Occipital lobe (tissue), 3 donors: ENCODE measurements at places on chromosomes 5 and 9.

DNA sequence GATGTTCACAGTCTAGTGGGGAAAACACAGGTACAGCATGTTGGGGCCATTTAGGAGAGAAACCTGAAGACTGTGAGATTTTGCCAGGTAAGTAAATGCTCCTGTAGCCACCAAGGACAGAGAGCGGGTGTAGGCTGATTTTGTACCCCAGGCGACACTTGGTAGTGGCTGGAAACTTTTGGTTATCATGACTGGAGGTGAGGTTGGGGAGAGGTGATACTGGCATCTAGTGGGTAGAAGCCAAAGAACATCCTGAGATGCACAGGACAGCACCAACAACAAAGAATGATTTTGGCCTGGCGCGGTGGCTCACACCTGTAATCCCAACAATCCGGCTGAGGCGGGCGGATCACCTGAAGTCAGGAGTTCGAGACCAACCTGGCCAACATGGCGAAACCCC is 38.8 kb upstream of the PWWP2A start:
- DNase-seq, result no peak

DNA sequence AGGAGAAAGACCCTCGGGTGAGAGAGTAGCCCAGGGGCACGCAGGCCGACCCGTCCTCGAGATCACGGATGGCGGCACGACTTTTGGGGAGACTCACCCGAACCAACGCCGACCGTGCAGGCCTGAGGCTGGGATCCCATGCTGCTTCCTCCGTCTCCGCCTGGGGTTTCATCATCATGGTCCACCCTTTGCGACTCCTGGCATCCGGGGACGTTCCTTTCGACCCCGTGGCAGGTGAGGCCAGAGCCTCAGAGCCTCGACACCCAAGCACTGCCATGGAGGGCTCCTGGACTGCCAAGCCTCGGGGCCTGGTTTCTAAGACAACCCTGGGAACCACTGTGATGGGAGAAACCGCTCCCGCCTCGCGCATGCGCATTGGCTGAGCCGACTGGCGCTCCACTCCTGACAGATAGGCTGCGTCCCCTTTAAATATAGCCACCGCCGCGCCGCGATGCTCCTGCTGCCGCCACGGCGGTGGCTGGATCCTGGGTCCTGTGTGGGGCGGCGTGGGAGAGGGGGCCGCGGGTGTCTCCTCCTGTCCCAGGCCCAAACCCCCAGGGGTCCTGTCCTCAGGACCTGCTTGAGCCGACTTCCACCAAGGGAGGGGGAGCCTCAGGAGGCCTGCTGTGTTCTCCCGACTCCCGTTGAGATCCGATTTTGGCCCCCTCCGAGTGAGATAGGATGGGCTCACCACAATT is 481.6 kb downstream of the SPATA31A7 start:
- no peak for DNase-seq

DNA sequence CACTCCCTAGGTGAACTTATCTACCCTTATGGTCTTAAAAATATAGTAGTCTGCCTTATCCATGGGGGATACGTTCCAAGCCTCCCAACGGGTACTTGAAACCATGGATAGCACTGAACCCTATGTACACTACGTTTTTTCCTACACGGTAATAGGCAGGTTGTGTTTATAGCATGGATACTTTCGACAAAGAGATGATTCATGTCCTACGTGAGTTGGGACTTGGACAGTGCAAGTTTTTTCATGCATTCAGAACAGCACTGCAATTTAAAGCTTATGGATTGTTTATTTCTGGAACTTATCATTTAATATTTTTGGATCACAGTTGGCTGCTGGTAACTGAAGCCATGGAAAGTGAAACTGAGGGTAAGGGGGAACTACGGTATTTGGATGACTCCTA is 88.1 kb downstream of the CNTLN start:
- DNase-seq, result no peak

- no peak for DNase-seq
Observed at GRCh38 chr5:67875601-67876000, 340.0 kb upstream of the PIK3R1 start.

DNA sequence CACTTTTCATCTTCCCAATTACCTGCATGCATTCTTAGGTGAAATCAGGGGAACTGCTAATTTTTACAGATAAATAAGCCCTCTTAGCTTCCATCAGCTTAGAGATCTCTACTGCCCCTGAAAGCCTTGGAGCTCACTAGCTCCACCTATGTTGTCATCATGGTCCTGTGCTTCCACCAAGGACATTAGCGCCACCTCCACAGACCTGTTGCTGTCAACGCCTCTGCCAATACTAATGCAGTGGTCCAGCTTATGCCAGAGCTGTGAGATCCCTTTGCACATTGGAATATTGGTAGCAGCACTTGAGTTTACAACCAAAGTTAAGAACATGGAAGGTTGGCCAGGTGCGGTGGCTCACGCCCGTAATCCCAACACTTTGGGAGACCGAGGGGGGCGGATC is 7.7 kb upstream of the SHISAL2B start:
- no peak for DNase-seq

- DNase-seq, result no peak
Observed at GRCh38 chr9:129679537-129679936, 14.1 kb downstream of the PRRX2 start.

GRCh38 chr5:153476767-153477166 is 13.7 kb upstream of the GRIA1 start:
- no peak for DNase-seq

- no peak for DNase-seq
Observed at GRCh38 chr5:174083056-174083827, 37.7 kb downstream of the NSG2 start.

GRCh38 chr5:78804995-78805394 is 156.4 kb upstream of the LHFPL2 start:
- DNase-seq, result no peak

- peak; percentile 55 for DNase-seq
Observed at GRCh38 chr5:138752951-138753793, at the start of gene CTNNA1. Gene CTNNA1, plus strand, starts transcription at chr5:138753425. Its CDS starts 28,500 bp downstream, at chr5:138781925.

DNA sequence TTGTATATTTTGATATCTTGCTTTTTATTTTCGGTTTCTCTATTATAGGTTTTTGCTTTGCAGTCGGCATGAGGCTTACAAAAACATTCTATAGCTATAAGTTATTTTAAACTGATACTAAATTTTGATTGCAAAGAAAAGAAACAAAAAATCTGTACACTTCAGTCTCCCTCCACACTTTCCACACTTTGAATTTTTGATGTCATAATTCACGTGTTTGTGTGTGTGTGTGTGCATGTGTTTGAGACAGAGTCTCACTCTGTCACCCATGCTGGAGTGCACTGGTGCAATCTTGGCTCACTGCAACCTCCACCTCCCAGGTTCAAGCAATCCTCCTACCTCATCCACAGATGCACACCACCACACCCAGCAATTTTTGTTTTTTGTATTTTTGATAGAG is 124.9 kb downstream of the MRPS30 start:
- no peak for DNase-seq

GRCh38 chr9:37371565-37372464 is 50.7 kb upstream of the GRHPR start:
- no peak for DNase-seq
